ENCODE measurements at places on chromosomes 5 and 9. TPM values are rescaled to one million over a fixed set of nuclear protein-coding genes. Genes with fewer than 3 reads are reported as not detected.

GRCh38 chr9:761793-762560 lies 79.5 kb upstream of the DMRT1 start:
- no peak for DNase-seq

GRCh38 chr5:114909424-114909823 lies 260.3 kb downstream of the TRIM36 start:
- DNase-seq = no peak

GRCh38 chr5:104199771-104200170 lies 637.2 kb upstream of the NUDT12 start:
- DNase-seq = no peak

The RALGPS1 gene
- total RNA-seq = 22.4 TPM

The UCK1 gene
- total RNA-seq = 28.0 TPM

Data from hepatocyte (in vitro differentiated cells).